ENCODE measurements at places on chromosomes 12 and 14.

DNA sequence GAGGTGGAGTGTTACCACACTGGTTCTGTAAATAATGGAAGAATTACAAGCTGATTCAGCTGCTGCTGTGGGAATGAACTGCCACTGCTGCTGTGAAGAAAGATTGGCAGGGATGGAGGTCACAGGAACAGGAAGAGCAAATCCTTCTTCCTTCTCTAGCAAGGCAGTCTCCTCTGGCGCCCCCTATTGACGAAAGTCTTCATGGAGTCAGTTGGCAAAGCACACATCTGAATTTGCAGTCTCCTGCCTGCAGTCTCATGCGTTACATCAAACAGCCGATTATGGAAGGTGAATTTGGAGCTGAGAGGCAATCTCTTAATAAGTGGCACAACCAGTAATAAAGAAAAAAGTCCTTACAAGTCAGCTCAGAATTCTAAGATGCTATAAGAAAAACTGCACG is 106.0 kb upstream of the TMTC1 start:
- no peak for DNase-seq

DNA sequence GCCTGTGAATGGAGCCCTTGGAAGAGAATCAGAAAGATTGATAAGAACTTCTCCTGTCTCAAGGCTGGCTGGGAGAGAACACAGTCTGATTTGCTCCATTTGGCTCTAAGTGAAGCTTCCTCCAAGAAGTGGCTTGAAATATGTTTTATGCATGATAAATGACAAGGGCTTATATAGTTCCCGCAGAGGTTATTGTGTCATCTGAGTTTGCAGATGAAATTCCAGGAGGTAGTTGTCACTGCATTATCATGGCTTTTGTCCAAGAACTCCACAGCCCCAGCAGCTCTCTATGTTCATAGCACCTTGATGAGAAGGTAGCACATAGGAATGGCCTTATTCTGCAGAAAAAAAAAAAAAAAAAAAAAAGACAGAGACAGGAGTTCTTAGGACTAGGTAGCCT is 108.5 kb downstream of the DACT1 start:
- DNase-seq: no peak

- no peak for DNase-seq
Observed at GRCh38 chr14:70576891-70577290, 23.6 kb downstream of the MED6 start.

DNA sequence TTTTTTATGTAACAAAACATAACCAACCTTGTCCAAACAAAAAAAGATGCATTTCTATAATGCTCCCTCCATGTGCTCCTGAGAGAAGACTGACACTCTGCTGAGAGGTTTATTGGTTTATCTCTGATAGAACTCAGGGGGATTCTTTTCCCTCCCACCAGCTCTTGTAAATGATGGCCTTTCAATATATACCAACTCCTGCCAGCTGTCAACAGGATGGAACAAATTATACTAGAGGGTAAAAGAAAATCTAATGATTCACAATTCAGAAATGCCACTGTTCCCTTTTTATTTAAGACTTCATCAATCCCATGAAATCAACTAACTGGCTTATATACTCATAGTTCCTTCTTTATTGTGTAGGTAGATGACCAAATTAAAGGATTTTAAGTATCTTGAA is 25.4 kb downstream of the PSMC1 start:
- no peak for DNase-seq

- no peak for DNase-seq
Observed at GRCh38 chr14:61517911-61518384, 177.4 kb upstream of the HIF1A start.

DNA sequence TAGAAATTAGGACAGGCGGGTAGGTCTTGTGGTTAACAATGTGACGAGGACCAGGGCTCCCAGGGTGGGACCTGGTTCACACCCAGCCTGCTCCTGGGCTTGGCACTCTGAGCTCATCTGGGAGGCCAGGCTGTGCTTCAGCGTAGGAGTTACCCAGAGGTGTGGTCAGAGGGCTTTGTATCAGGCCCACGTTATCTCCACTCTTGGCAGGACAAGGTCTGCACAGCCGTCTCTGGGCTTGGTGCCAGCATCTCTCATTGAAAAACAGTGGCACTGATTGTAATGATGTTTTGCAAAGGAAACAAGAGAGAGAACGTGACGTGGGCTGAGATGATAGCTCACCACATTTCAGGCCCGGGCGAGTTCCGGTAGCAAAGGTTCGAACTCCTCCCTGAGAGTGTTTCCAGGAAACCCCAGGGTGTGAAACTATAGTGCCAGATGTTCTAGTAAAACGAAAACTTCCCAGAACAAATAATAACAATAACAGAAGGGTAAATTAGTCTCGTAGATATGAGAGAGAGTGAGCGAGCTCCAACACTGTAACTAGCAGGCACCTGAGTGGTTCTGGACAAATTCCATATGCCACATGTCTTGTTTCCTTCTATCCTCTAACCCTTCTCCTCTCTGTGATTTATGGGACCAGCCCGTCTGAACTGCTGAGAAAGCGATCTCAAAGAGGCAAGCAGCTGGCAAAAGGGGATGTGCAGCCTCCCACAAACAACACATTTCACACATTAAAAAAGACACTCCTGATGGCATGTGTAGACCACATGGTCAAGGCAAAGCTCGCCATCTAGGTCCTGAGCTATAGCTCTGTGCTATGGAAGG is 227.3 kb downstream of the KTN1 start:
- peak; percentile 5 for DNase-seq

DNA sequence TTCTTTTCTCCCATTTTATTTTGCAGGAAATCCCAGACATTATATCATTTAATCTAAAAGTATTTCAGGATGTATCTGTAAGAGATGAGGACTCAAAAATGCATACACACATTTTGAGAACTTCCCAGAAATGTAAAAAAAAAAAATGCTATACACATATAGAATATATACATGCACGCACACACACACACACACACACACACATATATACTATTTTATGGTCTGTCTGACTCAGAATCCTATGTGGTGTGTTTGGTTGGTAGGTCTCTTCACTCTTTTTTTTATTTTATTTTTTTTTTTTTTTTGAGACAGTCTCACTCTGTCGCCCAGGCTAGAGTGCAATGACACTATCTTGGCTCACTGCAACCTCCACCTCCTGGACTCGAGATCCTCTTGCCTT is 65.5 kb downstream of the FBXO34 start:
- DNase-seq: no peak

GRCh38 chr12:111084605-111085004 is 164.2 kb upstream of the MYL2 start:
- DNase-seq: no peak

GRCh38 chr14:52061390-52061789 is 7.5 kb downstream of the NID2 start:
- DNase-seq: no peak

DNA sequence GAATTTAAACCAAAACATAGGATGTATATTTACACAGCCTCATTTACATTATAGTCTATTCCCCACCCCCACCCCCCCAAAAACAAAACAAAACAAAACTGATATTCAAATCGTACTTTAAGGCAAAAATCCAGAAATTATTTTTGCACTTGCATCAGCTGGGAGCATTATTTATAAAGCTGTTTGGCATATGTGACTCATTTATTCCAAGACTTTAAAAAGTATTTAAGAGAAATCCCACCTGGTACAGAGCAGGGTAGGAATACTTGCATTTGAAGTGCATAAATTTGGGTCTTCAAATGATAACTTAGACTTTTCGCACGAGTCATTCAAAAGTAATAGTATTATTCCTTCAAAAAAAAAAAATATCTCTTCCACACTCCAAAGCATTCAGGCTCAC is 1.1 kb downstream of the KLHL28 start:
- DNase-seq: no peak

DNA sequence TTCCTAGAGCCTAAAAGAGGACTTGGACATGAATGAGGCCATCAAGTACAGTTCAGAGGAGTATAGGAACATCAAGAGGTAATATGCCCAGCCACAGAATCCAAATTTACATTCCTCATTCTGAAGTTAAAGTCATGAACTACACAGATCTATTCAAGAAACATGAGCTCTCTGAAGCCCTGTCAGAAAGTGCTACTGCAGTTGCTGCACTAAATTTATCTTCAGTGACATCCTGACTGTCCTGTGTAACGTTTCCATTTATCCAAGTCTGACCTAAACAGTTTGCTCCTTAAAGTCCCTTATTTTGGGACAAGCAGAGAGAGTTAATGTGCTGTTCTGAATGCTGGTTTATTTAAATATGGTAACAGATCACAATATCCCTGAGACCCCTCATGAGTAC is 28.2 kb downstream of the NEK9 start:
- no peak for DNase-seq

DNA sequence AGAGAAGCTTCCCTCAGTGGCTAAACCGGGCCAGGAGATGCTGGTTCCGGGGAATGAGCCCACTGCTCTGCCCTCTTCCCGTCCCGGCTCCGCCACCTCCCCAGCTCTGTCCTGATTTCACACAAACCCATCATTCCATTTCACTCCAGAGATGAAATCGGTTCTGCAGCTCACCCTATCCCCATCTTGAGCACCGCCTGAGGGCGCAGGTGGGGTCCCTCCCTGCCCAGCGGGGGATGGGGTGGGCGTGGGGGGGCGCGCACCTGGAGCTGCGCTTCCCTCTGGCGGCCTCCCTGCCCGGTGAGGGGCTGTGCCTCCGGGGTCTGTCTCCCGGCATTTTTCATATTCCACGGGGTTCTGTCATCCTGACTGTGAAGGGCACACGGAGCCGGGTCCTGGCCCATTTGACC is 44.7 kb downstream of the NOC4L start:
- no peak for DNase-seq

- peak; percentile 12 for DNase-seq
Observed at GRCh38 chr12:72141381-72141780, 130.8 kb upstream of the TRHDE start.

DNA sequence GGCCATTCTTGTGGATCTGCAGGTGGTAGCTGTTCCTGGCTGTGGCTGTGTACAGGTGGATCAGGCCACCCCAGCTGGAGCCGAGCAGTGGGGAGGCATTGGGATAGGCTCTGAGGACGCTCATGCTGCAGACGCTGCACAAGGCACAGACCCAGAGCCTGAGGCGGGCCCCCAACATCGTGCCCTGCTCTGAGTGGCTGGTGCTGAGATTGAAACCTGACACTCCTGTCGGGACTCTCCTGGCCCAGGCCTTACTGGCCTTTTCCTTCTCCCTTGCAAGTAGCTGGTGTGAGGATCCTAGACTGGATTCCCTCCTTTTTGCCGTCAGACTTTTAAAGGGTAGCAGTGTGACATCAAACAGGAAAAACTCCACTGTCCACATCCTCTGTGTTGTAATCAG is at the start of gene FGF23:
TSS of gene FGF23 (minus strand) at position 308 of the 400 bp plus-strand sequence. CDS start at position 178, 130 bp downstream.
- no peak for DNase-seq

DNA sequence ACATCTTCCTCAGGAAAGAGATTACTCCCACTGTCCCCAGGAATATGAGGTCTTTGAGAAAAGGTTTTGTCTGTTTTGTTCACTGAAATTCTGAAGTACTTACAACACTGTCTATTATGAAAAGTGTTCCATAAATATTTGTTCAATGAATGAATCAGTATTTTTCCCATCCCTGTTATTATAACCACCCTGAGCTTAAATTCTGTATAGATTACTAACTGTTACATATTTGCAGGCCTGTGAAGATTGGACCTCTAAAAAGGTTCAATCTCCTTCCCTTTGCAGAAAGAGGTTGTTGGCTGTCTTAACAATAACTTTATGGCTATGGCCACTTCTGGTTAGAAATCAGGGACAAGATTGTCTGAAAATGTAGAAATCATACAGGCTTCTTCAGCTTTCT is 174.5 kb upstream of the NPAS3 start:
- no peak for DNase-seq

DNA sequence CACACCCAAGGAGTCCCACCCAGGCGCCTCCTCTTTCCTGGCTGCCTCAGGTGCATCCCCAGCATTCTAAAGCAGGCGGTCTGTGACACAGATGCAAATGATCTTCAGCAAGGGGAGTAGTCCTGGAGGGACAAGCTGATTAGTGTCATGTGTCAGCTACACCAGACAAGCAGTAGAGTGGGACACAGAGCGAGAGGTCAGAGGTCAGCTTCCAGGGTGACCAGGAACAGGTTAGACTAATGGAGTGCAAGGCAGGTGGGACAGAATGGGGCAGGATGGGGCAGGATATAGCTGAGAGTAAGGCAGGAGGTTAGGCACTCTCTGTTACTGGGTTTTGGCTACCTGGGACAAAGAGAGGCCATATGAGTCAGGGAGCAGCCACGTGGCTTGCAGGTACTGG is 534.0 kb downstream of the FUT8 start:
- no peak for DNase-seq

- no peak for DNase-seq
Observed at GRCh38 chr14:65709576-65709975, 297.0 kb downstream of the FUT8 start.

- no peak for DNase-seq
Observed at GRCh38 chr12:52063981-52064649, 5.7 kb upstream of the ATG101 start.

DNA sequence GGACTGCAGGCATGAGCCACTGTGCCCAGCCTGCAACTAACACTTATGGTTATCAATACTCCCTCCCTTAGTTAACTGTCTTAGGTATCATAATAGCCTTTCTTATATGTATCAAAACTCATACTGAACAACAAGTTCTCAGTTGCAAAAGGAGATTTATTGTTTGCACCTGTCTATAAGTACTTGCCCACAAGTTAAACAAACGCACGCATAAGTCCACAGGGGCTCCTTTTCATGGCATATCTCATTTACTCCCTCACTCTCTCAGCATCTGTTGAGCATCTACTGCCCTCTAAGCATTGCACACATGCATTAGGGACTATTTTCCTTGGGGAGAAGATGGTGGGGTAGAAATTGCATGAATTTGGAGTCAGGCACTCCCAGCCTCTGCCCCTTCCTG is 46.7 kb upstream of the CORO1C start:
- no peak for DNase-seq

GRCh38 chr12:46391630-46392029 is 19.1 kb upstream of the SLC38A2 start:
- no peak for DNase-seq

- DNase-seq: peak; percentile 93
Observed at GRCh38 chr12:100163416-100164152, 20.9 kb upstream of the BLTP3B start.

DNA sequence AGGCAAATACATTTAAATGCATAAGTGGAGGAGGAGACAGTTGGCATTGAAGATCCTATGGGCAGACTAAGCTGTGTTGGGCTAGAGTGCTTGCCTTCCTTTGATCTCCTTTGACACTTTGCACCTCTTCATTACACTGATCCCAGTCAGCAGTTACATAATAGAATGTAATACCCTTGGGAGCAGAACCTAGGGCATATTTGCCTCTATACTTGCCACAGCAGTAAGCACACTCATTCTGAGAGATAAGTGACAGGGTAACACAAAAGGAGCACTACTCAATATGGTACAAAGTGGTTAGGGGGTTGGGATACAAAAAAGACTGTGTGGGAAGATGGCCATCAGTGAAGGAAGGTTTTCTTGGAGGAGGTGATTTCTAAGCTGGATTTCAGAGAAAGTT is 9.0 kb downstream of the MARS1 start:
- DNase-seq: no peak

DNA sequence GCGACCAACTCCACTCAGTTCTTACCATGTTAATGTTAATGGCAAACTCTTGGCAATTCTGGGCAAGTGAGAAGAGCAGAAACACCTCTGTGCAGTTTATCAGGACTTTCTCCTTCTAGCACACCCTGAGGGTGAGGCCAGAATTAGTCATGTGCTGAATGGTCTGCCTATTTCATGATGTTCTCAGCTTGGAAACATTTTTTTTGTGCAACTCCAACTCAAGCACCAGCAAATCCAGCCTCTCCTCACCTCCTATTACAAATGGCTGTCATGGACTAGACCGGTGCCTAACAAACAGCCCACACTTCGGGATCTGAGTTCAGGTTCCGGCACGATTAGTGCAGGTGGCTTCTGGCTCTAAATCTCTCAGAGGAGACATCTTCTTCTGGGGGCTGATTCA is 246.0 kb downstream of the ZFP36L1 start:
- no peak for DNase-seq
